ENCODE measurements at places on chromosomes 6 and 20.
A peak's percentile ranks its signal among the peaks of the same experiment; 100 is the strongest.

DNA sequence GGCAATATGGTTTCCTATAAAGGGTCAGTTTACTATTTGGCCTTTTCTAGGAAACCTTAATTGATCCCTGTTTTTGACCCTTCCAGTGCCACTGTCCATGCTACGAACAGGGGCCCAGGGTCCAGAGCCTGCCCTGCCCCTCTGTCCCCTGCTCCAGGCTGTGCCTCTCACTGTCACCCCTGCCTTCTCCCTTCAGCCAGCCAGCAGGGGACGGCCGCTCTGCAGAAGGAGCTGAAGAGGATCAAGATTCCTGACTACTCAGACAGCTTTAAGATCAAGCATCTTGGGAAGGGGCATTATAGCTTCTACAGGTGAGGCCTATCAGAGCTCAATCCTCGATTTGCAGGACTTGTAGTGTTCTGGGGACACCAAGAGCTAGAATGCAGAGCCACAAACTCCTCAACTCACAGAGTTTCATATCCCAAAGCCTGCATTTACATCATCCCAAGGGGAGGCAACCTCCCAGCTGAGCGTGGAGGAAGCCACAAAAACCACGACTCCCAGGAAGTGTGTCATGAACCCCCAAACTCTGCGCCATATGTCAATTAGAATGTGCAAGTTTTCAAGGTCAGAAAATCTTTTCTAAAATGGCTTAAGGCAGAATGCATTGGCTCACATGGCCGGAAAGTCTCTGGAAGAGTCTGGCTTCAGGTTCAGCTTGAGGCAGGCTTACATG, 3.6 kb downstream of the BPI start:
- DNase-seq: no peak

GRCh38 chr6:93373445-93373844, 45.9 kb downstream of the EPHA7 start:
- DNase-seq: no peak

DNA sequence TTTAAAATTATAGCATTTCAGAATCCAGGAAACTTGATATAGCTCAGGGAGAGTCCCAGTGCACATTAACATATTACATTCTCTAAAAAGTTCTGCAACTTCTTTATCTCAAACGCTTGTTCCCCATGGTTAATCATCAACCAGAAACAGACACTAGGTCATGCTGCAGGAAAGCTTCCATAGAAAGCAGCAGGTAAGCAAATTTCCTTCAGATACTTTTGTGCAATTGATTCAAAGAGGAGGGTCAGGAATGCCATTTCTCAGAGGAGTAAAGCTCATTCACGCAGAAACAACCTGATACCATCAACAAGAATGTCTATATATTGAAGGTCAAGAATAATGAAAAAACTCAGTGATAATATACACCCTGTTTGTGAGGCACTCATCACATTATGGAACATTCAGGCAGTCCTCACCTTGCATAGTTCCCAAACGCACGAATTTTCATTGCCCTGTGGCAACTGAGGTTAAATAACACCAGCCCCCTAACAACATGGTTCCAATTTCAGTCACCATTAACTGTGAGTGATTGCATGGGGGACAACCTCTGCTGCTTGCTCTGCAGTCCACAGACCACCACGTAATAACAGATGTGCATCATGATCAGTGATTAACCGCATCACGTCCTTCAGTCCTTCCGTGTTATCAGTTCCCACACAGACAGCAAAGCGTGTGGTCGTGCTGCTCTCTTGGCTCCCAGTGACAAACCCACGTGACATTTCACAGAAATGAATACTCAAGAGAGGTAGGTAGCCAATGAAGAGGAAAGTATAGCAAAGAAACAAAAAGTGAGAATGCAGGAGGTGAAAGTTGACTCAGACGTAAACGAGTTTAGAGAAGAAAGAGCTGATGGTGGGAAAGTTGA, 95.7 kb downstream of the LY86 start:
- DNase-seq: peak; percentile 95

DNA sequence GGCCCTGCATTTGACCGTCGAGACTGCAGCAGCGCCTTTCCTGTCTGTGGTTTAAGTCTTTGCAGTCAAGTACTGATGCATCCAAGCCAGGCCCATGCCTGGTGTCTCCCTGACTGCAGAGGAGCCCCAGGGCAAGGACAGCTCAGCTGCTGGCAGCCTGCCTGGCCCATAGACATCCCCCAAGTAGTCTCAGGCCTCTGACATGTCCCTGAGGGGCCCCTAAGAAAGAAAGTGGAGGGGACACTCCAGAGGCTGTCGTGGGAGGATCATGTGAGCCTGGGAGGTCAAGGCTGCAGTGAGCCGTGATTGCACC, 18.0 kb downstream of the HRH3 start:
- no peak for DNase-seq

DNA sequence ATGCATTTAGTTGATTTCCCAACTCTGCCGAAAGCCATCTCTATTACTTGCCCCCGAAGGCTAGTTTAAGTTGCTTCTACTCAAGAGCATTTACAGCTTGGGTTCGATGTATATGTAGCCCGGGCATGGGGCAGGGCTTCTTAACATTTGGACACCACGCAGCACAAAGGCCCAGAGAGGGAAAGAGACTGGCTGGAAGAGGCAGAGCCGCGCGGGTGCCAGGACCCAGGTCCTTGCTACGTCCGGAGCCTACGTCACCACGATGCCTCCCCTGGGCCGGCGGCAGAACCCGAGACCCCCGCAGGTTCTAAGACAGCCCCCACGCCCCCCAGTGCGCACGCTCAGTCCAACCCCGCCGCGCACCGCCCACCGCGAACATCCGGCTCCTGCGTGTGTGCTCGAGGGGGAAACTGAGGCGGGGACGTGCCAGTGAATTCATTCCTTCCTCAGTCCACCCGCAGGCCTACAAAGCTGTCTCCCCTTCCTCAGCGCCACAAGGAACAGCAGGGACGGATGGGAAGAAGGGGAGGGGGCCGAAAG, 367 bp upstream of the PCIF1 start:
- peak; percentile 69 for DNase-seq

DNA sequence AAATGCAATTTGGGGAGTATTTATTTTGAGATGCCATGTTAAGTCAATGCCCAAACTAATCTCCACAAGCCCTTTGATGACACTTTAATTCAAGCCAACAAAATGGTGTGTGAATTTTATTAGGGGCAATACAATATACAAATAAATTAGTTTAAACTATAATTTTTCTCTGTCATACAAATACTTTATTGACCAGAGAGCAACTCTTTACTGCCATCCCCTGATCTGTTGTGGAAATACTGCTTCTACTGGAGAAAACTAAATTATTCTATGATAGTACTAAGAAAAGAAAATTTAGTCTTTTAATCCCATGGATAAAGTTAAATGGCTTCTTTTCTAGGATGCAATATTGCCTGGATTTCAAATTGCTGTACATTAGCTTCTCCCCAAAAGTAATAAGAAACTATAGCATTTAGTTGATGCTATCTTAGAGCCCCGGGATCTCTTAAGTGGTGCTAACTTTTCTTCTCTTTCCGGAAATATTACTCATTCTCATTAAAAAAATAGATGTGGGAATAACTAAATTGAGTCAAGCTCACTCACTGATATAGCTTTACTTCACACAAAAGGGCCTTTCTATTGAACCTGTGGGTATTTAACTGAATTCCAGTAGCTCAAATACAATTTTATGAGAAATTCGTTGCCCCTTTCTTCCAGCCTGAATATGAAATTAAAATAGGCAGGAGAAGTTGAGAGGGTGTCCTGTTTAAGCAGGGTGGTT, 49.2 kb downstream of the SMPDL3A start:
- no peak for DNase-seq

DNA sequence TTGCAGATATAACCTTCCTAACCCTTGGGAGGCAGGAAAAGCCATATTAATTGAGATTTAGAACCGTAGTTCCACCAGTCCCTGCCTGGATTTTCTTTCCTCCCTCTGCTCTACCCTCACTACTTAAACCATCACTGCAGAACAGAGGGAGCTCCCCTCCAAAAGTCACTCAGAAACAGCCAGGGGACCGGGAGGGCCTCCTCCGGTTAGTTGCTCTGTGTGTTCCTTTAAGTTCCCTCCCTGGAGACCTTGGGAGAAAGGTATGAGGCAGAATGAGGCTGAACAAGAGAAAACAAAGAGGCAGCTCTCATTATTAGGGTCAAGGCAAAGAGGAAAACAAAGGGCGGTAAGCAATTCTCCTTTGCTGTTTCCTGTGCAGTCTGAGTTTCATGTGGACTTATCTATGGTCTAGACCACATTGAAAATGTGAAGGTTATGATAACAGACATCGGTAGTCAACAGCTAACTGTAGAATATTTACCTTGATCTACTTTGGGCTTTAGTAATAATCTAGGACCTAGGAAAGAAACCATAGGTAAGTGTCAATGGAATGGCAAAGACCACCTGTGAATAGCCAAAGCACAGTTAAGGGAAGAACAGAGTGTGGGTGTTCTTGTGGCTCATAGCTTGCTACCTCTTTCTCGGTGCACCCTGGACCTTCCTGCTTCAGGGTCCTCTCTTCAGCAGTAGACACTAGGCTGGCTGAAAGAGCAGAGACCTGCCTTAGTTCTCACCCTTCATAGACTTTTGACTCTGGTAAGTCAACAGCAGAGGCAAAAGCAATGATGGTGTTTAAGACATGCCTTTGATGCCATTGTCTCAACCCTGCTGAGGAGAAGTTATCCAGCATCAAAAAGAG, 250.9 kb upstream of the CITED2 start:
- DNase-seq: no peak

DNA sequence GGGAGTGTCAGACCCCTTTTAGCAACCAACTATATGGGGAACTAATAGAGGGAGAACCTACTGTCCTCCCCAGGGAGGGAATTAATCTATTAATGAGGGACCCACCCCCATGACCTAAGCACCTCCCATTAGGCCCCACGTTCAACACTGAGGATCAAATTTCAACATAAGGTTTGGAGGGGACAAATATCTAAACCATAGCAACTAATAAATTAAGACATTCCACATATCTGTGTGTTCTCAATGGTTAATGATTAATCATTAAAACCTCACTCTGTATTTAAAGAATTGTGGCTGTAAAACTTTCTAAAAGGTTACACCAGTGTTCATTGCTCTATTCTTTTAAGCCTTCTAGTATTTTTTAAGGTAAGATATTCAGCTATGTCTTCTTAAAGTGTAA, 500.4 kb upstream of the SULF2 start:
- no peak for DNase-seq

GRCh38 chr6:54493138-54493537, 184.9 kb downstream of the TINAG start:
- no peak for DNase-seq

GRCh38 chr6:100203400-100203799, 209.4 kb upstream of the MCHR2 start:
- no peak for DNase-seq

GRCh38 chr6:118525913-118526780, 21.9 kb upstream of the PLN start:
- no peak for DNase-seq

DNA sequence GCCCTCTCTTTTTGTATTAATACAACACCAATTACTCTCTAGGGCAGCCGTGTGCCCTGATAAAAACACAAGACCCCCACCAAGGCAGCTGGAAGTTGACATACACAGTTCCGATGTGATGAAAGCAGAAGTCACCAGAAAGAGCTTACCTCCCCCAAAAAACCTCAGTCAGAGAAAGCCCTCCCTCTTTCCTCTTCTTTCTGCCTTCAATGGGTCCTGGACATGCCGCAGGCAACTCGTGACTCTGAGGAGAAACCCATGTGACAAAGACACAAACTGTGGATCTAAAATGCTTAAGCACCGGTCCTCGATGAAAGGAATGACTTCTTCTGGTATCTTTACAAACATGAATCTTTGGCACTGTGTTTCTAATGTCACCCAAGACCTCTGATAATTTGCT, 117.7 kb upstream of the CCDC28A start:
- DNase-seq: no peak

DNA sequence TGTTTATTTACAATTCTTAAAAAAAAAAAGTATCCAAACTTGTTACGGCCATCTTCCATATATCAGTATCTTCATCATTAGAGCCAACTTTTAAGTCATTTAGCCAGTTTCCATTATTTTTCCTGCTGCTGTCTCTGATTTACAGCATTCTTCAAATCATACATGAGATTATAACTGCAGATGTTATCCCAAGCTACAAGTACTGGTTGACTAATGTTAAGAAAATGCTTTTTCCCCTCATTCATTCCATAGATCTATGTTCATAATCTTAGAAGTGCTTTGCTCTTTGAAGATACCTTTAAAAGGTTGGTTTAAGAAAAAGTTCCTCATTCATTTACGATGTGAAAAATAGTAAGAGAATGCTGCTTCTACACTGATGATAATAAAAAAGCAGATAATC, 158.7 kb downstream of the RNGTT start:
- DNase-seq: no peak

DNA sequence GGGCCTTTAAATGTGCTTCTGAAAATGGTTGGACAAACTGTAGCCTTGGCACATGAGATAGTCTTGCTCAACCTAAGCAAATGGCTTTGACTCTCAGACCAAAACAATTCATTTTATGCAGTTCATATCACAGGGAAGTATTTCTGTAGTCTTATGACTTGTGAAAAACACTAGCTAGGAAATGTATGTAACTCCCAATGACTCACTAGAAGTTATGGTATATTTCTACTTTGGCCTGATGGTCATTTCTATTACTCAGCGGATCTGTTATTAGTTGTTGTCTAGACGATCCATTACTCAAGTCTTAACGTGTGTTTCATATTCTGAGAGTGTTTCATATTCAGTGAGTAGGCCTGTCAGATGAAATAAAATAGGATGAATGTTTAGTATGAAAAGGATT, 1333.5 kb downstream of the KHDRBS2 start:
- DNase-seq: no peak

DNA sequence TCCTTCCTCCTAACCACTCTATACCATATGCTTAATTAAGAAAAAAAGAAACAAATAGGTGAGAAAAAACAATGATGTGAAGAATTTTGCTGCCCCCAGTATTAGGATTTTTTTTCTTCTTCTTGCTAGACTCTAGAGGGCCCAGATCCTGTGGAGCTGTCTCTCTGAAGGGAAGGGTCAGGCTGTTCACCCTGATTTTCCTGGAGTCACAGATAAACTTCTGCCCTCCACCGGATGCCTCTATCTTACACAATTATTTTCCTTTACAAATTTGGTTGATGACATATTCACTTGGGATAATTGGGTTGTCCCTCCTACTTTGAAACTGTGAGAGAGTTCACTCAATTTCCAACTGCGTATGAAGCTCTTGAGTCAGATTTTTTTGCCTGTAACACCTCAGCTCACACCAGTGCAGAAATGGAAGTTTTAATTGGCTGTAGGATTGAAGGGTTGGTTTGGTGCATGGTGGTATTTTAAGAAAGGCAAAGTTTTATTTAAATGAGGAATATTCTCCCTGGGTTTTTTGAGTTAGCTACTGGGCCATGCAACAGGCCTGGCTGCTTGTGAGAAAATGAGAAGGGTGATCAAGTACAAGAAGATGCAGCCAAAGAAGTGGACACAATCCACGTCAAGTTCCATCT, 73.7 kb upstream of the ESR1 start:
- DNase-seq: no peak

DNA sequence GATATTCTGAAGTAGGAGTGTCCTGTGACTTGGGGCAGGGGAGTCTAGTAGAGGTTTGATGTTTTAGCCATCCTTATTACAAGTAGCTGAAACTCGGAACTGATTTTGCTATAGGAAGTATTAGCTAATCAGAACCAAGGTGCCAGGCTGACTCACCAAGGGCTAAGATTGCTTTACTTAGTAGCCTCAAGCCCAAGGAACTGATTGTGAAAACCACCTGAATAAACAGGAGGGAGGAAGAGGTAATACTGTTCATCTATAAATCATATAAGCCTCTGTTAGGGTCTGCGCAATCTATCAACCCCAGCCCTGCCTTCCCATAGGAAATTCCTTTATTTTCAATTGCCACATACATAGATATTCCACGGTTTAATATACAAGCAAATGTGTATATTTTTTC, 54.4 kb downstream of the GNAS start:
- DNase-seq: peak; percentile 68

- no peak for DNase-seq
These were observed 69.0 kb downstream of the DLL1 start for GRCh38 chr6:170221753-170222400.
